ENCODE measurements at places on chromosomes 3 and 15.
A peak's percentile ranks its signal among the peaks of the same experiment; 100 is the strongest.

DNA sequence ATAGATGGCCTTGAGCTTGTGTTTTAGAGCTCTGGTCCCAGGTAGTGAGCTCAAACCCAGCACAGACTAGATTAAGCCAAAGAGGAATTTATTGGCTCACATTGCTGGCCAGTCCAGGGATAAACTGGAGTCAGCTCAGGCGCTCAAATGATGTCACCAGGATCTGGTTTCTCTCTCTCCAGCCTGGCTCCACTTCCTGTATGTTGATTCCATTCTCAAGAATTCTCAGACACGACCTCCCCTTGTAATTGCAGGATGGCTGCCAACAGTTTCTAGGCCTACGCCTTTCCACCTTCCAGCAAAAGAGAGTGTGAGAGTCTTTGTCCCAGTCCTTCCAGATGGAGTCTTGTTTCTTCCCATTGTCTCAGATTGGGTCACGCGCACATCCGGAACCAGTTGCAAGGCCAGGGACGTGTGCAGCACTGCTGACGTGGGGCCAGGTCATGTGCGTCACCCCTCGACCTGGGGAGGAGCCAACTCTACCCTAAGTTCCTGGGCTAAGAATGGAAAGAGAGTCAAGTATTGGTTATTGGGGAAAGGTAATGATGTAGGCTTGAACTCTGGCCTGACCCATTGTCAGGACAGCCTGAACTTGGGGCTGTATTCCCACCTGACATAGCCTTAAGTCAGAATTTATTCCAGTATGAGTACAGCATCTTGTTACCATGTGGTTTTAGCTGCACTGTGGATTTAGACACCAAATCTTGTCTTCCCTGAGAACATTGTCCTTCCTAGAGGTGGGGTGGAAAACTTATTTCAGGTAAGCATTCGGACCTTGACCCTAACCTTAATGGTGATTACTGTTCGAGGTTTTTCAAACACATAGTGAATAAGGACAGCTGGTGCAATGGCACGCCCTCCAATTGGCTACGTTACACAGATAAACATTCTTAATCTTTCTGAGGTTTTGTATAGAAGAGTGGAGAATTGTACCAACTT lies 31.6 kb downstream of the CACNA1D start:
- no peak for DNase-seq

- no peak for DNase-seq
Observed at GRCh38 chr15:101100593-101101442, 151.0 kb downstream of the CHSY1 start.

DNA sequence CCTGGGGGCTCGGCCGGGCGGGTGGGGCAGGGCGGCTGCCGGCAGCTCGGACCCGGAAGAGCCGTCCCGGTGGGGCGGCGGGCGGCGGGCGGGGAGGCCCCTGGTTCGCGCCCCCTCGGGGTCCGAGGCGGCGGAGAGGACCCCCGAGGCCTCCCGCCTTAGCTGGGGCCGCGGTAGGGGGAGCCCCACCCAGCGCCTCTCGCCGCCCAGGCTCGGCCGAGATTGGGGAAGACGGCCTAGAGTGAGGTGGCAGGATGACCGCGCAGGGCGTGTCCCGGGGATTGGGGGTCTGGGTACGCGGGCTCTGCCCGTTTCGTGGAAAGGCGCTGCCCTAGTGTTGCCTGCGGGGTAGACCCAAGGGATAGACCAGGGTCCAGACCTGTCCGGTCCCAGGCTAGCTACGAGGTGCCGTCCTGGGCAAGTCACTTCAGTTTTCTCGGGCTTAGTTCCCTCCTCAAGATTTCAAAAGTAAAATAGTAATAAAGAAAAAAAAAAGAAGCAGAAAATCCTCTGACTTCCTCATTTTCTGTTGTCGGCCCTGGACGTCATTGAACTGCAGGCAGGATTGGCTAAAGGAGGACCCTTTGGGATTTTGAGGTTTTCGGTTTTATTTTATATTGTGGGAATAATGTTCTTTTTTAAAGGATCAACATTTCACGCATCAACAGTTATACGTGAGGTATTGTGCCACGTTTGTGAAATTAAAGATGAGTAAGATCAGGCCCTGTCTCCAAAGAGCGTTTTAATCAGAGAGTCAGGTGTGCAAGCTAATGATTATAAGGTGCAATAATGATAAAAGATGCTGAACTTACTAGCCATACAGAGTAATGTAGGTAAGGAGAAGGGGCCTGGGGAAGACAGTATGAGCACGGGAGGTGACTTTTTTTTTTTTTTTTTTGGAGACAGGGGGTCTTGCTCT lies 679 bp downstream of the IQGAP1 start:
- no peak for DNase-seq

DNA sequence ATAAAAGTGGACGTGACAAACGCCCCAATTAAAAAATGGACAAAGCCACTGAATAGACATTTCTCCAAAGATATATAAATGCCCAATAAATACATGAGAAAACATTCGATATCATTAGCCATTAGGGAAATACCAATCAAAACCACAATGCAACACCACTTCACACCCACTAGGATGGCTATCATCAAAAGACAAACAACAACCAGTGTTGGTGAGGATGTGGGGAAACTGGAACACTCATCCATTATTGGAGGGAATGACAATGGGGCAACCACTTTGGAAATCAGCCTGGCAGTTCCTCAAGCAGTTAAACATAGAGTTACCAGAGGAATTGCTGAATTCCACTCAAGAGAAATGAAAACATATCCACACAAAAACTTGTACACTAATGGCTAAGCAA lies 32.4 kb upstream of the FGD5 start:
- DNase-seq, result no peak

DNA sequence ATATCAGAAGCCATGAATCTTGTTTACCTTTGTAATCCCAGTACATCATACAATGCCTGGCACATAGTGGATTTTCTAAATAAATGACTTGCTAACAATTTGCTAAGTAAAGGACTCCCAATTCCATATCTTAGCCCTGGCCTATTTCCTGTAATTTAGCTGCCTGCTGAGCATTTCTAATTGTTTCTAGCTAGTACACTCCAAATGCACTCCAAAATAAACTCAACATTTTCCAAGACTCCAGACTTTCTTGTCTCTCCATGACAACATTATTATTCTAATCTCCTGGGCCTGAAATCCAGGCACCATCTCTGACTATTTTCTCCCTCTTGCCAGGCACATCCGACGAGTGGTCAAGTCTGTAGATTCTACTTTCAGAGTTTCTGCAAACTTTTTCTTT lies 773.5 kb downstream of the SQOR start:
- DNase-seq, result no peak

GRCh38 chr3:120908030-120908794 lies at the start of gene STXBP5L:
Gene STXBP5L, plus strand, starts transcription at chr3:120908205. Its CDS starts 1,374 bp downstream, at chr3:120909579.
- peak; percentile 10 for DNase-seq

- no peak for DNase-seq
Observed at GRCh38 chr3:127254730-127255129, 33.1 kb downstream of the PRR20G start.

DNA sequence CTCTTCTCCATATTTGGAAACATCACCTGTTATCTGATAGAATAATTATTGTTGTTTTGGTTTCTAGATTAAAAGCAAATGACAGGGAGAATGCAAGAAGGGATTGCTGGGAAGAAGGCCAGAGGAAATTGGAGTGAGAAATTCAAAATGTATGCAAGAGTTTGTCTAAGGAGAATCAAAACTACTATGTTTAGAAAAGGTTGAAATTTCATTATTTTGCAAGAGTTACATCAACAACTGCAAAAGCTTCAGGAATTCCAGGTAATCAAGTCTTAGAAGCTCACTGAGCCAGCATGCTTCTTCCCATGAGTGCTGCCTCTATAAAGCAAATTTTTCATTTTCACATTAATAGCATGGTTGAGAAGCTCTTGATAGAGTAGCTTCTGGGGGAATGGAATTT lies 177.2 kb upstream of the GBE1 start:
- no peak for DNase-seq

GRCh38 chr3:69691860-69692259 lies 47.4 kb upstream of the MITF start:
- DNase-seq, result no peak

- DNase-seq, result no peak
Observed at GRCh38 chr3:45362161-45362560, 26.2 kb upstream of the LARS2 start.

DNA sequence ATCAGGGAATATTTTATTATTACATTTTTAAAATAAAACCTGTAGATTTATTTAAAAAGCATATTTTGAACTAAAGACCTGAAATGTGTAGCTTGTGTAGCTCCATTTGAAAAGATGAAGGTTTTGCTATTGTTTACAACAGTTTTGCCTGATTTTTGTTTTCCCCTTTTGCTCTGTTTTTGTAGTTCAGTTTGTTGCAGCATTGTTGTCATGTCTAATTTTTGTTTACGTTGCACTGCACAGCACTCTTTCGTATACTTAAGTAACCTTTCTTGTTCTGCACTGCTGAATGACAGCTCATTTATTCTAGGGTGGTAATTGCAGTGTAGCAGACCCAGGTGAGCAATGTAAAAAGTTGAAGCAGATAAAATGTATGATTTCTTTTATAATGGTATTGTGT lies 435.8 kb downstream of the LPP start:
- no peak for DNase-seq

DNA sequence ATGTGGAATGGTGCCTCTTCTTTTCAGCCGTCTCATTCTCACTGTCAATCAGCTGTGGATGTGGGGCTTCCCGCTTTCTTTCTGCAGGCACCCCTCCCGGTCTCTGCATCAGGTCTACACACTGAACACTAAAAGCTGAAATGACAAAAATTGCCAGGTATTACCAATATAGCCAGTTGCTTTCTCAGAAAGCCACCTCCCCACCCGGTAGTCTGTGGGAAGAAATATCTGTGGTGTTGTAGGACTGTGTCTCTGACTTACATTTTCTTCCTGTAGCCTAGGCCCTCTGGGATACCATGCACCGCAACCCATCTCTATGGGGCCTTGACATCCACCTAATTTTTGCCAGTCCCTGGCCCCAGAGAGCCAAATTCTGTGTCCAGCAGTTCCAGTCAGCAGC lies 19.2 kb upstream of the EPHB1 start:
- DNase-seq, result no peak

GRCh38 chr3:32177702-32178198 lies 60.7 kb upstream of the CMTM8 start:
- peak; percentile 27 for DNase-seq

DNA sequence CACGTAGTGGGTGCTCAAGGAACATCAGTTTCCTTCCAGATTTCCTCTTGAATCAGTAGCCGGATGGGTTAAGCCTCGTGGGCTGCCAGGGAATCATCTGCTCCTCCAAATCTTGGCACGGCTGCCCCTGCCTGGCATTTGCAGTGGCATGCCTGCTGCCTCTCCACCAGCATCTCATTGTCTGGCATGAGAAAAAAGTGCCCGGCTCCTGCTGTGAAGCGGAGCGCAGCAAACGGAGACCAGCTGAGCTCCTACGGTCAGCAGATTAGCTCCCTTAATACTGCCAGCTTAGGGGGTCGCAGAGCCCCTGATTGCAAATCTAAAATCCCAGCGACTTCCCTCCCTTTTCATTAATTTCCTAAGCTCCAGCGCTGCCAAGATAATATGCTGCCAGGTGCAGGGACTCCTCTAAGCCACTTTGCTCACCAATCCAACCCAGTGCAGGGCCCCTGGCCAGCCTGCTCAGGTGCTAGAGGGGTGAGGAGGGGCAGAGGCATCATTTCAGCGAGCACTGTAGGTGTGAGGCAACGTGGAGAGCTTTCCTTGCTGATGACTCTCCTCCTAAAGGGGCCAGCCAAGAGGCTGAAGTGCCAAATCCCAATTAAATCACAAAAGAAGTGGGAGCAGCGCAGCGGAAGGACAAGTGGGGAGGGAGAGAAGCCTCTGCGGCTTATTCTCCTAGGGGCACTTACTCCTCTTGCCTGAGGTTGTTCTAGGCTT lies 49.6 kb upstream of the ST8SIA2 start:
- no peak for DNase-seq

GRCh38 chr3:71503525-71504249 lies 79.8 kb downstream of the FOXP1 start:
- DNase-seq, result peak; percentile 55

DNA sequence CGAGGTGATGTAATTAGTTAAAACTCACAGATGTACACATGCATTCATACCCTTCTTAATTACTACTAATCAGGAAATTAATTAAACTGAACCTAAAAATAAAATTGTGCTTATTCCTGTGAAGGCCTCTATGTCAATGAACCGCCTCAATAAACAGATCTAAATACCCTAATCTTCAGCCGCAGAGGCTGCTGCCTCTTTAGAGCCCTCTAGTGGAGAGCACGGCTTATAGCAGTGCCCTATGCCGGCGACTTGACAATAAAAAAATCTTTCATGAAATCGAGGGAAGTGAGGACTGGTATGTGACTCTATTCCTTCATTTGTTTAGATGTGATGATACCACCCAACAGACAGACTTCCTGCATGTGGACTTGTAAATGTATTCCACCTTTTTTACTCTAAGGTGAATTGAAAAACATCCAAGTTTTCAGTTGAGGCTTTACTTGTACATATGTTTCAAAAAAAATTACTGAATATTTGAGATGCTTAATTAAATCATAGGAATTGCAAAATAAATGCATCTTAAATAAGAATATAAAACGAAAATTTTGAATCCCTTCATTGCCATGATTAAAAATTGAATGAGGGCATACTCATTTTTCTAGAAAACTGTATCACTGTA lies 8.3 kb upstream of the EPHA3 start:
- peak; percentile 46 for DNase-seq

GRCh38 chr3:74643636-74644035 lies 29.2 kb upstream of the CNTN3 start:
- no peak for DNase-seq

DNA sequence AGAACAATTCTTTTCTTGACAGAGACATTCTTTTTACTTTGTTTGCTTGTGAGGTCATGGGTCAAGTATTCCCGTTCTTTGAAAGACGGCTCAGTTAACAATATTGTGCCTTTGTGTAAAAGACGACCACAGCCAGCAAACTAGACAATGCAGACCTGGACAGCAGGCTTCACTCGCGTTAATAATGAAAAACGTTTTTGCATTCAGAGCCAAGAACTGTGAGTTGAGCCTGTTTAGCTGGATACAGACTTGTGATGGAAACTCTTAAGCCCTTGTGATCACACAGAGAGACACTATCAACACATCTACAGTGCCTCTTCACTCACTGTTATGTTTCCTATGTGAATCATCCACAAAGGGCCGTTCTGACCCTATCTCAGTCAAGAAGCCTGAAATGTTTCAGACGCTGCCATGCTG lies 37.3 kb upstream of the CMTM7 start:
- DNase-seq, result no peak

DNA sequence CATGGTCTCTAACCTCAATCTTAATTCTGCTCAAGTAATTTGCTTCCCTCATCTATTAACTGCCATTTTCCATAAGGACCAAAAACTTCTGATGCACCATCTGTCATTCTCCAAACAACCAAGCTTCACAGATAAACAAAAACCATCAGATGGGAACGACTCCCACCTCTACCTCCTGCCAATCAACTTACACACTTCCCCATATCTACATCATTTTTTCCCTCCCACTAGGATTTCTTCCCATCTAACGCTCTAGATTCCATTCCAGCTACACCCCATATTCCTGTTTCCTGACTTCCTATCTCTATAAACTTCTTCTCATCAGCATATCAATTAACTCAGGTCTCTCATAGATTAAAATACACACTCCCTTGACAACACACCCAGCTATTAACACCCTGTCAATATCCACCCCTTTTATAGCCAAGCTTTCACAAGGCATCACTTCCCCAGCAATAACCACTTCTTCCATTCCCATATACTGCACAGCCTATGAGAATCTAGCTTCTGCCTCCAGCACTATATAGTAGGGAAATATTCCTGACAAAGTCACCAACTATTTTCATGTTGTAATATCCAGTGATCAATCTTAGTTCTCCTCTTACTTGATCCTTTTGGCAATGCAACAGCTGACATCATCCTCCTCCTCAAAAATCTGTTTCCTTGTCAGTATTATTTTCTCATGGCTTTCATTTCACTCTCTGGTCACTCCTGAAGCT lies 39.2 kb downstream of the SNX4 start:
- peak; percentile 10 for DNase-seq
